T-helper 9 cell (primary cell): ENCODE measurements at places on chromosomes 12 and 14.
A peak's percentile ranks its signal among the peaks of the same experiment; 100 is the strongest.

DNA sequence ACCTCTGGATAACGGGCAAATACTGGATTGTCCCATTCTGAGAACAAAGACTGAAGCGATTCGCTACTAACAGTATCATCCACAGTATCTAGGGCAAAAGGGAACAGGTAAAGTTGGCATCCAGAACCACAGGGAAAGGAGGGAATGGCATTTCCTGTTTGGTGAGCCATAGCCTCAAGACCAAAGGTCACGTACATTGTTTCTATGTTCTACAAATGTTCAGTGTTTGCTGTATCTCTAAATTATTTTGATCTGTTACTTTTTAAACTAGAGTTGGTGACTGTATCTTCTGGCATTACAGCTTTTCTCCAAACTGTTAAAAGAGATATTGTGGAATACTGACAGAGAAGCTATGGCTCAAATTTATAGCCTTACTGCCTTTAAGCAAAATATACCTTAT, 9.7 kb downstream of the MLH3 start:
- DNase-seq = no peak

DNA sequence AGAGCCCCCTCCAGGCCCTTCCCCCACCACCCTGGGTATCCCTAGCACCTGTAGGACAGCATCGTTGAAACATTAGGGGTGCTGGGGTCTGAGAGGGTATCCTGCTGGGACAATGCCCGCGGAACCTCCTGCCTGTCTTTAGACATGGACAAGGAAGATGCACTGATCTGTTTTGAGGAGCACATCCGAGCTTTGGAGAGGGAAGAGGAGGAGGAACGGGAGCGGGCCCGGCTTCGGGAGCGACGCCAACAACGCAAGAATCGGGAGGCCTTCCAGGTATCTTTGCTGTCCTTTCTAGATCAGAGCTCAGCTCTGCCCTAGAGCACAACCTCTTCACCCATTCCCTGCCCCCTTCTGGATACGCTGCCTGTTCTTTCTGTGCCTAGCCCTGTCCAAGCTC, 13.2 kb downstream of the PRPF40B start:
- no peak for DNase-seq

GRCh38 chr14:30312214-30312613, 246.7 kb upstream of the G2E3 start:
- DNase-seq = no peak

DNA sequence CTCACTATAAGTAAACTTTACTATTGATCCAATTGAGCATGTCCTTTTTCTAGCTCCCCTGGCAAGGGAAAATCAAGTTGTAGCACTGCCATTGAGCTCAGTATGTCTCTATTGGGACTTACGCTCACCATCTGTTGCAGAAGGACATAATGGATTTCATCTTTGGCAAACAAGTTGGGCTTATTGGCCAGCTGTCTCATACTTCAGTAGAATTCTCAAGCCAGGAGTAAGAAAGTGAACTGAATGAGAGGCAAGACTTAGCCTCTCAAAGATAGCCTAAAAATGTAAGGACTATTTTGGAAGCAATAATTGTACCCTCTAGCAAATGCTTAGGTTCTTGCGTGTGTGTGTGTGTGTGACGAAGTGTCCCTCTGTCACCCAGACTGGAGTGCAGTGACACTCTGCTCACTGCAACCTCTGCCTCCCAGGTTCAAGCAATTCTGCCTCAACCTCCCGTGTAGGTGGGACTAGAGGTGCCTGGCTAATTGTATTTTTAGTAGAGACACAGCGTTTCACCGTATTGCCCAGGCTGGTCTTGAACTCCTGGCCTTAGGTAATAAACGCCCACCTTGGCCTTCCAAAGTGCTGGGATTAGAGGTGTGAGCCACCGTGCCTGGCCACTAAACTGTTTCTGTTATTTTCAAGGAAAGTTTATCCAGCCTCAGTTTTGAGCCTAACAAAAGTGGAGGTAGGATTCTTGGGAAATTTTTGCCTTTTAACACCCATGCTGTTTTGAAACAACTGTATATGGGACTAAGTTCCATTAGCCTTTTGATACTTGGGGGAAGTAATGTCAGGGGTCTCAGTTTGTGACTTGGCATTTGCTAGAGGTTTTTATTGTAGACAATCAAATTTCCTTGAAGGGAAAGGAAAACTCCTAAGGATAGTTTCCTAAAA, 7.0 kb downstream of the HNRNPA1 start:
- DNase-seq = no peak

GRCh38 chr12:124566161-124566996, 1.0 kb downstream of the NCOR2 start:
- peak; percentile 57 for DNase-seq

DNA sequence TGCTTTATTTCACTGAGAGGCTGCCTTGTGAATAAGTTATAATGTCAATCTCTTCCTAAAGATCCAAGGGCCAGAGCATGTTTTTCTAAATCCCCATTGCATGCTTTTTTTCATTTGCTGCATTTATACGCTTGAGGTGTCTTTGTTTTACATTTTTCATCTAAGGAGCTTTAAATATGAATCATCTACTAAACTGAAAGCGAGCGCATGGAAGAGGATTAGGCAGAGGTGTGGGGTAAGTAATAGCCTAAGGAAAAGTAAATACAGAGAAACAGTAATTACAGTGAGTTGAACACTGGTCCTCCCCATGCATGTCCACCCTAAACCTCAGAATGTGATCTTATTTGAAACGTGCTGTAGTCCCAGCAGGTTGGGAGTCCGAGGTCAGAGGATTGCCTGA, 76.4 kb upstream of the METAP2 start:
- DNase-seq = no peak

DNA sequence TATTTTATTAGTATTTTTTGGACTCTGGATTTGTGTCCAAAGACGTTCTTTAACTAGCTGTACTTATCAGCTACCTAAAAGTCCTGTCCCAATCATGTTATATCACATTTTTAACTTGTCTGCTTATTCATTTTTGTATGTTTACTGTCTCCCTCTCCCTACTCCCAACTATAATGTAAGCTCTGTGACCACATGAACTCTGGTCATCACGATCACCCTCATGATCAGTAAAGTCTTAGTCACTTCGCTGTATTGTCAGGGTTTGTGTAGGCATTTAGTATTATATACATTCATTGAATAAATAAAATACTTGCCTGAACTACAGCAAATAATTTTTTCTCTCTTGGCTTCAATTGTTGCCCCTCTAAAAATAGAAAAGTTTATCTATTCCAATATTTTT, 211.0 kb downstream of the PIK3C2G start:
- no peak for DNase-seq

DNA sequence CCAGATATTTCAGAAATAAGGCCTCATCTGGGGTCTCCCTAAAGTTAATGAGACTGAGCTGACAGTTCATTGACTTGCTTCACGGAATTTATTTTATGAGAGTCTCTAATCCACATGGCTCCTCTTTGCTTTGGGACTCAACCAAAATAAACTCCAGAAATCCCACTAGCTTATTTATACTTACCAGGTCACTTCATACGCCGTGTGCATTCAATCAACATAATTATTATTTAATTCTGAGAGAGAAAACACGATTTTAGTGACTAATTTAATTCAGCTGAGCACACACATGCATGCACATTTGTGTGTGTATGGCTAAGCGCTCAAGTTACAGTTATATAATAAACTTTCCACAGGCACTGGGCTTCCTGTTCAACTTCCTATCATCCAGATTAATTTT, 333.4 kb upstream of the CCDC196 start:
- DNase-seq = no peak

GRCh38 chr12:70661466-70662161, 24.4 kb upstream of the PTPRB start:
- no peak for DNase-seq
